Cardiac muscle cell (in vitro differentiated cells and primary cell): ENCODE measurements at places on chromosomes 5 and 9.

- no peak for DNase-seq
These were observed 48.9 kb upstream of the RNF130 start for GRCh38 chr5:180120237-180121101.

GRCh38 chr5:61018062-61018461 is 73.1 kb downstream of the NDUFAF2 start:
- DNase-seq: no peak

- DNase-seq: no peak
These were observed 243.1 kb upstream of the PANK3 start for GRCh38 chr5:168822248-168822744.

- no peak for DNase-seq
These were observed 800.9 kb downstream of the CDH9 start for GRCh38 chr5:26237489-26237888.

DNA sequence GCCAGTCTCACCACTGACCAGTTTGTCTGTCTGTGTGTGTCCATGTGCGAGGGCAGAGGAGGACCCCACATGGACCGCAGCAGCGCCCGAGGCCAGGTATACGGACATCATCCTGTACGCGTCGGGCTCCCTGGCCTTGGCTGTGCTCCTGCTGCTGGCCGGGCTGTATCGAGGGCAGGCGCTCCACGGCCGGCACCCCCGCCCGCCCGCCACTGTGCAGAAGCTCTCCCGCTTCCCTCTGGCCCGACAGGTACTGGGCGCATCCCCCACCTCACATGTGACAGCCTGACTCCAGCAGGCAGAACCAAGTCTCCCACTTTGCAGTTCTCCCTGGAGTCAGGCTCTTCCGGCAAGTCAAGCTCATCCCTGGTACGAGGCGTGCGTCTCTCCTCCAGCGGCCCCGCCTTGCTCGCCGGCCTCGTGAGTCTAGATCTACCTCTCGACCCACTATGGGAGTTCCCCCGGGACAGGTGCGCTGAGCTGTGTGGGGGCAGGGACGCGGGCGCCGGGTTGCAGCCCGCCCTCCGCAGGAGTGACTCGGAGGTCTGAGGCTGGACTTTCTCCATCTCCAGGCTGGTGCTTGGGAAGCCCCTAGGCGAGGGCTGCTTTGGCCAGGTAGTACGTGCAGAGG is 6.5 kb downstream of the FGFR4 start:
- no peak for DNase-seq

GRCh38 chr5:98927242-98927988 is 1.4 kb downstream of the CHD1 start:
- DNase-seq: peak; percentile 81

GRCh38 chr9:35960039-35960655 is 2.2 kb upstream of the OR2S2 start:
- peak; percentile 87 for DNase-seq

- no peak for DNase-seq
These were observed 63.4 kb downstream of the SMIM23 start for GRCh38 chr5:171848911-171849520.

DNA sequence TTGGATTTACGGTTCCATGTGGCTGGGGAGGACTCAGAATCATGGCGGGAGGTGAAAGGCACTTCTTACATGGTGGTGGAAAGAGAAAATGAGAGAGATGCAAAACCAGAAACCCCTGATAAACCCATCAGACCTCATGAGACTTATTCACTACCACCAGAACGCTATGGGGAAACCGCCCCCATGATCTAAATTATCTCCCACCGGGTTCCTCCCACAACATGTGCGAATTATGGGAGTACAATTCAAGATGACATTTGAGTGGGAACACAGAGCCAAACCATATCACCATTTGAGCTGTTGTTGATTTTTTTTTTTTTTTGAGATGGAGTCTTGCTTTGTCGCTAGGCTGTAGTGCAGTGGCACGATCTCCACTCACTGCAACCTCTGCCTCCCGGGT is 16.5 kb downstream of the DAB2IP start:
- DNase-seq: no peak
